ENCODE measurements at places on chromosomes 7 and 10.

- DNase-seq, result no peak
Observed at GRCh38 chr7:143005632-143006260, 21.2 kb downstream of the OR9A2 start.

DNA sequence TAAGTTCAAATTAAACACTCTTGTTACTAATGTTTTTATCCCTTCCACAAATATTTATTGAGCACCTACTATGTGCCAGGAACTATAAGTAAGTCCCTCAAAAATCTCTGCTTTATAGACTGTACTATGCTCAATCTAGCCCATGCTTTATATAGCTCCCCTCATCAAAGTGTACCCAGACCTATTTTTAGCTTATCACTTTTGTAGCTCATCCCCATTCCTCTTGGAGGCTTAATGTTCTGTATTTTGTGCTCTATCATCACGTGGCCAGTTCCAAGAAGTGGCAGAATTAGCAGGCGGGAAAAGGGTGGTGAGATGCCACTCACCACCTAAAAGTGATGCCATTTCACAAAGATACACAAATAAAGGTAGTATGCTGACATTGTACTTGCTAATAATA lies 138.1 kb upstream of the BET1 start:
- DNase-seq, result no peak

GRCh38 chr10:97838091-97838490 lies 11.6 kb upstream of the GOLGA7B start:
- no peak for DNase-seq

DNA sequence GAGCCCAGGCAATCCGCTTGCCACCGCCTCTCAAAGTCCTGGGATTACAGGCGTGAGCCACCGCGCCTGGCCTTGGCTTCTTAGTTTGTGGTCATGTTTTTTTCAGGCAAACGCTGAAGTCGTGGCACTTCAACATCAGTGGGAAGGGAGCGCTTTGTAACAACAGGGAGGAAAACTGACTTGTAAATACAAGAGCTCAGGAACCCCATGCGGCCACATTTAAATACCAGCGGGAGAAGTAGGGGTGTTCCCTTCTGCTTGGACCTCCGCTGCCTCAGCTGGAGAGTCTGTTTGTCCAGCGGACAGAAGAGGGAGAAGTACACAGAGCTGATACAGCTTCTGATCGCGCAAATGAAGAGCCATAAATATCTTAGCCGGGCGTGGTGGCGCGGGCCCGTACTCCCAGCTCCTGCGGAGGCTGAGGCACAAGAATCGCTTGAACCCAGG lies 108.7 kb upstream of the KMT2C start:
- DNase-seq, result no peak

DNA sequence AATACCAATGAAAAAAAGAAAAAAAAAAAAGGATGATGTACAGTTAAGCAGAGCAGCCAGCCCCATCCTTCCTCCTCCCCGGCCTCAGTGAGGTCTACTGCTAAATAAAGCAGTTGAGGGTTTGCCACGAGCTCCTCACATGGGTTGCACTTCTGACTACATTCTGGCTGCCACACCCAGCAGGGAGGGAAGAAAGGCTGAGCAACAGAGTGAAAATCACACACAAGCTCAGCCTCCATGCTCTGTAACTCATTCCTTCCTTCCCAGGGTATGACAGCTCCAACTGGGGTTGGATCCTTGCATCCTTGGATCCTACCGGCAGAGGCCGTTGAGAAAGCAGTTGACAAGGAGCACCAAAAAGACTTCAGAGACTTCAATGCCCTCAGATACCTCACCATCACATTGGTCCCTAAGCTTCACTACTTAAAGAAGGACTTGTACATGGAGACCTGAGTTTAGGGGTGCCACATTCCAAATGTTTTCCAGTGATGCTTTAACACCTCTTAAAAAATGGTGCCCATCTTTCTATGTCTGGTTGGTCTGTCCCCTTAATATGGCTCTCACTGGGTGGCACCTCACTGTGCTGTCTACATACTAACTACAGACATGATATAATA lies 52.9 kb upstream of the PIK3CG start:
- DNase-seq, result no peak

GRCh38 chr10:50470345-50470744 lies 153.4 kb downstream of the SGMS1 start:
- DNase-seq, result no peak

DNA sequence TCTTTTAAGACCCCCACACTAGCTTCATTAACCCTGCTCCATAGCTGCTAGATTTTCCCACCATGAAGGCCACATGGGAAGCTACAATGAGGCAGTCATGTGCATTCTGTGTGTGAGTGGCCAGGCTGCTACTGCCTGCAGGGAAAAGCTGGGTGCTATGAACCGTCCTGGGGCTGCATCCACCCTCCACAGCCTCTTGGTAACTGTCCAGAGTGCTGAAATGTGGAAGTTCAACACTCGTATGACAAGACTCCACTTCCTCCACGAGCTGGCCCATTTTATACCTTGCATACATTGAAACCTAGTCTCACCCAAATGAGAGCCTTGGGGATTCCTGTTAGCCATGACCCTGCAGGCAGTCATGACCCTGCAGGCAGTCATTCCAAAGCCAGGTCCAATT lies 59.4 kb downstream of the CUZD1 start:
- DNase-seq, result peak; percentile 3

- no peak for DNase-seq
Observed at GRCh38 chr10:132457328-132458070, 60.5 kb downstream of the PWWP2B start.

- DNase-seq, result no peak
Observed at GRCh38 chr7:28507525-28508282, 95.4 kb downstream of the CREB5 start.

DNA sequence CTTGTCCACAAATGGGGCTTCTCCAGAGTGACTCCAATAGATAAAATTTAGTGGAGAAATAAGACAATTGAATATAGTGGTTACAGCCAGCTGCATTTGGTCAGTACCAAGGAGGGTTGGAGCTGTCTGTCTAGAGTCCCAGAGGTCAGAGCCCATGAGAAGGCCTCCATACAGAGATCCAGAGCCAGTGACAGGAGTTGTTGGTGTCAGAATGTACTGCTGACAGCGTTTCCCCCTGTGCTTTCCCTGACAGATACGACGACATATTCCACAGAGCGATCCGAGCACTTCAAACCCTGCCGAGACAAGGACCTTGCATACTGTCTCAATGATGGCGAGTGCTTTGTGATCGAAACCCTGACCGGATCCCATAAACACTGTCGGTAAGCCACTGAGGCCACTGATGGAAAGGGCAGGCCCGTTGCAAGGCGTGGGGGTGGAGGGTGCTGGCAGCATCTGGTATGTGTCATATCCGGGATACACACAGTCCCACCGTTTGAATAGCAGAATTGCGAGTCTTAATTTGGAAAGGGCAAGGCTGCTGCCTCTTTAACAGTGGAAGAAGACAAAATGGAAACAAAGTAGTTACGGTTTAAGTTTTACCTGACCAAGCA lies 483.6 kb downstream of the NRG3 start:
- DNase-seq, result peak; percentile 63

- no peak for DNase-seq
Observed at GRCh38 chr10:58888957-58889356, 287.5 kb upstream of the PHYHIPL start.

GRCh38 chr7:116305485-116306408 lies 95.4 kb downstream of the TES start:
- DNase-seq, result peak; percentile 72

DNA sequence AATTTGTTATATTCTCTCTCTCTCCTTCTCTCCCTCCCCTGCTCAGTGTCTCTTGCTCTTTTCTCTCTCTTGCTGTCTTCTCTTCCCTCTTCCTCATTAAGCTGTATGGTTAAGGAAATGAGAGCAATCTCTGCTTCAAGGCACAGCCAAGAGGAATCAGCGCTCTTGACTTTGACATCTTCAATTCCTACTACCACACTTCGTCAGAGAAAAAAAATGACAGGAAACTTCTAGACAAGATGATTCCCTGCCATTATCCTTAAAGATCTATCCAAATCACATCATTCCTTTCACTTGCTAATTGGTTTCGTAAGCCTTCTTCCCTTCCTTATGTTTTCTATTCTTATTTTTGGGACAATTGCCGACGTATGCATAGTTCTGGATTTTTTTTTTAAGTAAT lies 425.0 kb downstream of the KCNMA1 start:
- no peak for DNase-seq

- DNase-seq, result peak; percentile 45
Observed at GRCh38 chr10:58335306-58336005, 650 bp downstream of the UBE2D1 start.
